Activated CD4-positive, alpha-beta T cell treated with anti-CD3 and anti-CD28 coated beads, Interleukin-2, amount 50 U/mL, for 24 hours (primary cell): ENCODE measurements at places on chromosomes 4 and X.
A peak's percentile ranks its signal among the peaks of the same experiment; 100 is the strongest.

DNA sequence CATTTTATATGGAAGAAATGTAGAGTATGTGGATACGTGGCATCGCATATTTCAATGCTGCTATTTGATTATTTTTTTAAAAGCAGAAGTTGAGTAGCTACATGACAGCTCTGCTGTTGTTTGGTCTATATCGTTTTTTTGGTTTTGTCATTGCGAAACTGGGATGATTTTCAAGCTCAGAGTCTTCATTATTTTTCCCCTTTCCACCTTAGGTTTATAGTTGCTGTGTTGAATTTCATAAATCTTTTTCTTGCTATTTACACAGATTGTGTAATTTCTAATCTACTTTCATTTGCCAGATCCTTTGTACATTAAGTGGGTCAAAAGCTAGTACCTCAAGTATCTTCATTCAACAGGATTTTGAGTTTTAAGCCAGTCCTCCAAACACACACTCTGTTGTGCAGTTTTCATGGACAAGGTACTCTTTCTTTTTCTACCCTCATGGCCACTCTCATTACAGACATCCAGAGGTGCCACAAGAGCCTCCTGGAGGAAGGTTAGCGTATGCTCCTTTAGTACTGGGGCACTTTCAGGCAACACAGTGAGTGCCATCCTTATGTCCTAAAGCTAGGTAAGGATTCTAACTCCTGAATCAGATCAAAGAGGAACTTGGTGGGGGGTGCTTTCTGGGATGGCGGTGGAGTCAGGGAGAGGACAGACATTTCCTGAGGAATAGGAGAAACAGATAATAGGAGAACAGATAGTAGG lies 123.2 kb downstream of the FHIP1A start:
- DNase-seq, result no peak

DNA sequence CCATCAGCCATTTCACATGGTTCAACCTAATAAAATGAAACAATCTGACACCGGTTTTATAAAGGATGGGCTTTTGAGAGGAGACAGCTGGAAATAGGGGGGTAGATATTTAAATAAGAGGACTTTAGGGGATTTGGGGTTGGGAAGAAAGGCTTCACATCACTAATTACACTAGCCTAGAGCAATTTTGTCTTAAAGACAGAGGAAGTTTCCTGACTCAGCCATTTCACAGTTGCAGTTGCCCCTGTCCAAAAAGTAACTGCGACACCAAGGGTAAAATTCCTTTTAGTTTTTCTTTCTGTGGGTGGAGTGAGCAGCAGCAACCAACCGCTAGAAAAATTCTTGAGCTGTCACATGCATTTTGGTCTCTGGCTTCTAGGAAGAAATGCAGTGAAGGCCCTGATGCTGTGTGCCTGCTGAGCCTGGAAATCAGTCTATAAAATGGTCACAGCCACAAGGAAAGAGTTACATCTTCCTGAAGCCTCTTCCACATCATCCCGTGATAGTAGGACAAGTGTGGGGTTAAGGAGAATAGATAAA lies 233.6 kb downstream of the ZNF674 start:
- no peak for DNase-seq

DNA sequence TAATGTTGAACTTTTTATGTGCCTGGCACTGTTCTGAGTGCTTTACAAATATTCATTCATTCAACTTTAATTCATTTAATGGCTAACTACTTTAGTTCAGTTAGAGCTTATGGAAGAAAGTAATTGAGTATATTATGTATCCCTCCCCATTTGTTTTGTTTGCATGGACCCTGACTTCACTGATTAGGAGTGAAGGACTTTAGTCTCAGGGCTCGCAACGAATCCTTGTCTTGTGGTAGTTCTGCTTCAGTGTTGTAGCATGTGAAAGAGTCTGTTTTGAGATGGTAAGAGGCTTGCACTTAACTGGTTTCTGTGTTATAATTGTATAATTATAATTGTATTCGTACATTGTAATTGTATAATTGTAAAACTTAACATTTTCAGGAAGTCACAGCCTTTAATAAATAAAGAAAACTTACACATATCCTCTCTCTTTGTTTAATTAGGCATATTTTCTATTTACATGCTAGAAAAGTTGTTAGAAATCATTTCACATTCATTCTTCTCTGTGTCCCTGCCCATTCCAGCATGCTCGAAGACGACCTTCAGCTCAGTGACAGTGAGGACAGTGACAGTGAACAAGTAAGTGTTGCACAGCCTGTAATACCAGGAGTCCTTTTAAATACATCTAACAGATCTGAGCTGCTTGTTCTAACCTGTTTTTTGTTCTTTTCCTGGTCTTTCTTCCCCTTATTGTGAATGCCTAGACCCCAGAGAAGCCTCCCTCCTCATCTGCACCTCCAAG lies 115.1 kb downstream of the KLHL8 start:
- no peak for DNase-seq

DNA sequence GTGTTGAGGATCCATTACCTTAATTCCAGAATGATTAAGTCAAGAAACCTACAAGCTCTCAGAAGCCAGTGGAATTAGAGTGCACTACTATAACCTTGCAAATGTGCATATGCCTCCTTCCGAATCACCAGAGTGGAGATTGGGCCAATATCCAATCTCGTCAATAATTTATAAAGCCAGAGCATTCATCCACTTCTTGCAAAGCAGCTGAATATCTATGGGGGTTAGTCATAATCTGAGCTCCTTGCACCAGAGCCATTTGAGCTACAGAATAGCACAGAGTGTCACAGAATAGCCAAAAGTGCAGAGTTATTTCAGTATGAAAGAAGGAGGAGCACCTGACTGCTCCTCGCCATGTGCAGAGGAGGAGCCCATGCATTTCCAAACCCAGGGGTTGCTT lies 69.2 kb upstream of the MTM1 start:
- no peak for DNase-seq

DNA sequence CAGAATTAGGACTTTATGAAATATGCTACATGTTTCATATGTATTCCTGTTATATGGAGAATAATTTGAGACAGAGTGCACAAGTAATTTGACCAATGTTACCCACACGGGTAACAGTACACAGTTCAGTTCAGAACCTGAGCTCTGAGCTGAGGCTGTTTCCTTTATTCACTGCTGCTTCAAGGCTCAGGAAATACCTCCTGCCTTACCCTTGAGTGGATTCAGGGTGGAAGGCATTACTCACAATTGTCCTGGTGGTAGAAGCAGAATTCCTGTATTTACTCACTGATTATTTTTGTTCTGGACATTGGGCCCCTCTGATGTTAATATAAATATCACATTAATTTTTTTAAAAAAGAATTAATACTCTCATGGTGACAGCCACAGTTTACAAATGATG lies 73.5 kb upstream of the CAMK2D start:
- DNase-seq, result no peak

GRCh38 chr4:76448211-76448610 lies 13.2 kb downstream of the SHROOM3 start:
- no peak for DNase-seq

DNA sequence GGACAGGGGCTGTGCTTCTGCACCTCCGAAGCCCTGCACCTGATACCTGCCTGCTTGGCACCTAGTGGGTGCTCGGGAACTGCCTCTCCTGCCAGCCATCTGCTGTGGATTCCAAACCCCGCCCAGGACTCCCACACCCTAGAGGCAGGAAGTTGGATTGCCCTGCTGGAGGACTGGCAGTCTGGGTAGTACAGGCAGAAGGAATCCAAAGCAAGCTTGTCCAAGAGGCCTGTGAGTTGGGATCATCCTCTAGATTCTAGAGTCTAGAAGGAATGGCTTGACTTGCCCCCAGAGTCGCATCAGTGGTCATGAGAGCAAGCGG lies 64.6 kb upstream of the MTM1 start:
- DNase-seq, result no peak

DNA sequence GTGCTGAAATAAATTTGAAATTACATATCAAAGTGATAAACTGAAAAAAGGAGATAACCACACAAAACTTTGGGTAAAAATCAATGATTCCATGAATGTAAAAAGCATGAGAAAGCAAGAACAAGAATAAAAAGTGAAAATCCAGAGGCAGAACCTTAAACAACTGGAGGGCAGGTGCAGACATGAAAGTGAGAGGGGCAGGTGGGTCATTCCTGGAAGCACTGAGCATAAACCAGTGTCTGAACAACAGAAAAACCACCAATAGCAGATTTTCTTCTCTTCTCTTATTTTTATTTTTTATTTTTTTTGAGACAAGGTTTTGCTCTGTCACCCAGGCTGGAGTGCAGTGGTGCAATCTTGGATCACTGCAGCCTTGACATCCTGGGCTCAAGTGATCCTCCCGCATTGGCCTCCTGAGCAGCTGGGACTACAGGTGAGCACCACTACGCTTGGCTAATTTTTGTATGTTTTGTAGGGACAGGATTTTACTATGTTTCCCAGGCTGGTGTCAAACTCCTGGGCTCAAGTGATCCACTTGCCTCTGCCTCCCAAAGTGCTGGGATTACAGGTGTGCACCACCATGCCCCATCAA lies 46.8 kb upstream of the GPR78 start:
- DNase-seq, result no peak

DNA sequence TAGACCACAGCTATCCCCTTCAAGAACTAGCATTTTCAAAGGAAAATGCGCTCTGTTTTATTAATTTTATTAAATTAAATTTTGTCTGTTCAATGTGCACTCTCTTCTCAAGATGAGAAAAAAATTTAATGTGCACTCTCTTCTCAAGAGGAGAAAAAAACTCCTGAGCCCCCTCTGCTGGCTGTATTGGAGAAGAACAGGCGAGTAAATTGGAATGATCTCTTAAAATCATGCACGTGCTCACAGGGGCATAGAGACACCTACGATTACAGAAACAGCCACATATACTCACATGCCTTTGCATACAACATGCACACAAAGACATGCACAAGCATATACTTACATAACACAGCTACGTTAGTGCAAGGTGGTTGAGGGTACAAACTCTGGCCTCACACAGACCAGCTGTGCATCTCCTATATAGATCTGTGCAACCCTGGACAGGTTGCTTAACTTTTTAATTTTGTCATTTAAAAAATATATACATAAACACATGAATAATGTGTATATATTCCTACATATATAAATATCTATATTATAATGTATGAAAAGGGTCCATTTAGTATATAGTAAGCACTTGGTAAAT lies 176.2 kb upstream of the CXorf66 start:
- peak; percentile 1 for DNase-seq

GRCh38 chr4:5839751-5840674 lies 52.9 kb downstream of the CRMP1 start:
- no peak for DNase-seq

- no peak for DNase-seq
Observed at GRCh38 chrX:134664202-134664601, 5.9 kb upstream of the PLAC1 start.

GRCh38 chrX:150897421-150898320 lies 797 bp downstream of the CD99L2 start:
- no peak for DNase-seq

- DNase-seq, result no peak
Observed at GRCh38 chr4:123343400-123344041, 53.1 kb upstream of the SPRY1 start.

GRCh38 chrX:80747832-80748231 lies 61.8 kb downstream of the BRWD3 start:
- no peak for DNase-seq

- no peak for DNase-seq
Observed at GRCh38 chrX:68917799-68918198, 89.0 kb downstream of the EFNB1 start.

DNA sequence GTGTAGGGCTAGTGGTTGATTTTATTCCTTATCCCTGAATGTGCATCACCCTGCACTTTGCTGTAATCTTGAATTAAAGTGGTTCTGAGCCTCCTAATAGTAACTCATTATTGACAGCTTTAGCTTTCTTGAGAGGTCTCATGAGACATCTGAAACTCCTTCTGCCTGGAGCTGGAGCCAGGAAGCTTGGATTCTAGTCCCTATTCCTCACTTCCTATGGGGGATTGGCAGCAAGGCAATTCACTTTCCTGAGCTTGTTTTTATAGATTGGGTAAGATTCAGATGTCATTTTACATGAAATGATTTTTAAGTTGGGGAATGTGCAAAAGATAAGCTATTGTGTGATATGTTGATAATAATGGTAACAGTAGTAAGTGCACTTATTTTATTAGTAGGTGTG lies 17.1 kb upstream of the ETNPPL start:
- DNase-seq, result no peak

DNA sequence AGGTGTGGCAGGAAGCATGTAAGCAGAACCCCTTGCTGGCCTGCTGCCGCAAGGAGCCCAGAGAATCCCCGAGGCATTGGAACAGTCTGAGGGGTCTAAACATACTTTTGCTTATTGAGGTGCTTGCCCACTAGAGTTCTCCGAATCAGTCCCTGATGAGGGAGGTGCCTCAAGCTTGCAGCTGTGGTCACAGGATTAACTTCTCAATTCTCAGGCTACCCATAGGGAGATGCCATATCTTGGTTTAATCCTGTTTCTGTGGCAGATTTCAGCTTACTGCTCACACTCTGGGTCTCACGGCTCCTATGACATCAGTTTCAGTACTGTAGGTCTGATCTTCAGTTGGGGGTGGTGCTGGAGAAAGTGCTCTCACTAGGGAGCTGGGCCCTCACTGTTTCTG lies 39.9 kb downstream of the CCNG2 start:
- DNase-seq, result no peak

GRCh38 chr4:18398661-18399060 lies 377.1 kb upstream of the LCORL start:
- DNase-seq, result no peak

DNA sequence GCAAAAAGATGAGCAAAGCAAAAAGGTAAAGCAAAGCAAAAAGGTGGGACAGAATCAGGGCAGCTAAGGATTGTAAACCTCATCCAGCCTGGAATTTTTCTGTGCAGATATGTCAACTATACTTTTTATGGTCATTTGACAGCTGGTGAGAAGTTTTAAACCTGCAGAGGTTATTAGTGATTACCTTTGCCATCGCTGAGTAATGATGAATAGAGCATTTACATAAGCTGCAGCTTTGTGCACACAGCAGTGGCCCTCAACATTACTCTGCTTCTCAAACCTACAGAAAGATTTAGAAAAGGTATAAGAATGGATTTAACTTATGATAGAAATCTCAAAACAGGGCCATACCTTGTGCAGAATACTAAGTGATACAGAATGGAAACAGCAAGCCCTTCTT lies 54.5 kb upstream of the C4orf54 start:
- no peak for DNase-seq

- DNase-seq, result no peak
Observed at GRCh38 chr4:162056990-162057389, 106.8 kb downstream of the FSTL5 start.

DNA sequence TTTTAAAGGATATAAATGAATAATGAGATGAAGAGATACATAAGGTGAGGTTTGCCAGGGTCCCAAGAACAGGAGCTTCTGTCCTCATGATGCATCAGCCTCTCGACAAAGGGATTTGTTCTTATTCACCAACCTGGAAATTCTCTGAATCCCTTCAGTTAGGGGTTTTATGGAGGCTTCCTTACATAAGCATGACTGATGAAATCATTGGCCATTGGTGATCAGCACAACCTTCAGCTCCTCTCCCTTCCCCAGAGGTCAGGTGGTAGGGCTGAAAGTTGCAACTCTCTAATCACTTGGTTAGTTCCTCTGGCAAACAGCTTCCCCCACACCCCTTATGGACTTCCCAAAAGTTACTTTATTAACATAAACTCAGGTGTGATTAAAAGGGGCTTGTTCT lies 222.0 kb downstream of the SPRY1 start:
- DNase-seq, result no peak

- DNase-seq, result no peak
Observed at GRCh38 chr4:130812117-130812765, 1716.3 kb downstream of the C4orf33 start.

- DNase-seq, result no peak
Observed at GRCh38 chr4:26297219-26297618, 23.6 kb upstream of the RBPJ start.
